Forelimb muscle (tissue), 1 donor: ENCODE measurements at places on chromosomes 4 and X. TPM values are rescaled to one million over a fixed set of nuclear protein-coding genes. Genes with fewer than 3 reads are reported as not detected.

DNA sequence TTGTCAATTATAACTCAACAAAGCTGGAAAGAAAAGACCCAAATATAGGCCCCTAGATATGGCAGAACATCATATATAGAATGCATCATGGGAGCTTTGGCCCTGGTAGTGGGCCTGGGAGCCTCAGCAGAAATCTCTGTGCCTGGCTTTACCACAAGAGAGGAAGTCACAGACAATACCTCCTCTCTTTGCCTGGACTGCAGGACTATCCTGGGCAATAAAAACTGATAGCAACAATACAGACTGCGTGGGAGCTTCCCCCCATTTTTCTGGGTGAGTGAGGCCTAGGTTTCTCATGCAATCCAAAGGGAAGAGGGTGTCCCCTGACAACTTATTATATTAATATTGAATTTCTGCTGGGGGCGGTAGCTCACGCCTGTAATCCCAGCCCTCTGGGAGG lies 64.0 kb upstream of the NFKB1 start:
- DNase-seq, result no peak

C4orf50 gene
- polyA plus RNA-seq, result 0.01 TPM

CCKAR gene
- not detected for polyA plus RNA-seq

WDR17 gene
- polyA plus RNA-seq, result 0.97 TPM
